Mesenteric fat pad (tissue), 1 donor: ENCODE measurements at places on chromosomes 11 and 22.

DNA sequence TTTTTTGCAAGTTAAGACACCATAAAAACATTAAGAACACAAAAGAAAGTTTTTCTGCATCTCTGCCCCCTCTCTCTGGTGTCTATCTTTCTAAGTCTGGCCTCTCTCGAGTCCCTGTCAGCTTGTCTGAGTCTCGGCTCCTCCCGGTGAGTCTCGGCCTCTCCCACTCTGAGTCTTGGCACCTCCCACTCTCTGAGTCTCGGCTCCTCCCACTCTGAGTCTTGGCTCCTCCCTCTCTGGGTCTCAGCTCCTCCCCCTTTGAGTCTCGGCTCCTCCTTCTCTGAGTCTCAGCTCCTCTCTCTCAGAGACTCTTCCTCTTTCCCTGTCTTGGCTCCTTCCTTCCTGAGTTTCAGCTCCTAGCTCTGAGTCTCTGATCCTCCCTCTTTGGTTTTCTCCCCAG, 72.5 kb upstream of the AMPD3 start:
- DNase-seq = no peak

DNA sequence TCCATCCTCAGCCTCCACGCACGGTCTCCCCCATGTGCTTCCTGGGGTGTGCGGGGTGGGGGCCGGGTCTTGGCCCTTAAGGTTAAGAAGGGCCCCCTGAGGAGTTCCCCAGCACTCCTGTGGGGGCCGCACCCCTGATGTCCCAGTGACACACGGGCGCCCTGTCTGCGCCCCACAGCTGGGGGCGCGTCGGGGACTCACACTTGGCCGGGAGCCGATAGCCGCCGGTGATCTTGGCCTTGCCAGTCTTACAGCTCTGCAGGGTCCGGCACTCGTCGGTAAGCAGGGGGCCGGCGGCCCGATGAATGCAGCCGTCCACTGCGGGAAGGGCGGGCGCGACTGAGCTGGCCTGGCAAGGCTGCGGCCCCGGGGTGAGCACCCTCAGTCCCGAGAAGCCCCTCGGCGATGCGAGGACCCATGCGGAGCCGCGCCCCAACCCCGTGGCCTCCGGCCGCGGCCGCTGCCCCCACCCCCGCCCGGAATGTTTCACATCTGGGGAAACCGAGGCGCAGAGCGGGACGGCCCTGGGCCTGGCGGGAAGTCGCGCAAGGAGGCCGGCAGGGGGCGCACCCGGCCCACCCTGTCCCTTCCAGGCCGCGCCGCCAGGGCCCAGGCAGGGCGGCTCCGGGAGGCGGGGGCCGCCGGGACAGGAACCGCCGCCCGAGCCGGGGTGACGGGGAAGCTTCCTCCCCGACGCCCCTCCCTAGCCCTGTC, 13.9 kb downstream of the OTUB1 start:
- no peak for DNase-seq

- DNase-seq = no peak
These were observed 52.1 kb downstream of the ALG9 start for GRCh38 chr11:111819161-111819828.

DNA sequence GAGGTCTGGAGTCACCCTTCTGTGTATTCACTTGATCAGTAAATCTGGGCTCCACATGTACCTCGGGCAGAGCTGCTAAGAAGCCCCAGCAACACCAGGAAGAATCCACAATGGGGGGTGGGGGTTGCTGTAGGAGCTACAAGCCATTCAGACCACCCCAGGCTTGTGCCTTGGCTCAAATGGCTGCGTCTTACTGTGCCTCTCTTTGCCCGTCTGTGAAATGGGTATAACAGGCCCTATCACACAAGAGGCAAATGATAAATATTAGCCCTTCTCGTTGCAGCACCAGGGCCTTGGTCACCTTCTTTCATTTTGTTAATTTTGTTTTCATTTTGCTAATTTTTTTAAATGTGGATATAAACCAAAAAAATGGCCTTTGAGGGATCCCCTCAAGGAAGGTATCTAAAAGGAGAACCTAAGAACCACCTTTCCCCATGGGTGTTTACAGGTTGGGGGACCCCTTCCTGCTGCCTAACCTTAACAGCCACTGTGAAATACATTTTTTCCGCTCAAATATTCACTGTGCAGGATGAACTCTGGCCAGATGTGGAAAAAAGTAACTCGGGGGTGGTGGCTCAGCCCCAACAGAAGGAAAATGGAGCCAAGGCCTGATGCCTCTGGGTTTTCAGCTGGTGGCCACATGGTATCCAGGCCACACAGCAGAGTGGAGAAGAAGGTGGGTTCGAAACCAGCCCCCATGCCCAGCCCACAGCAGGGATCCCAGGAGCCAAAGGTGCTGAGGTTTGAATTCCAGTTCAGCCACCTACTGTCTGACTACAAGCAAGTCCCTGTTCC, 284.0 kb downstream of the MN1 start:
- DNase-seq = no peak

DNA sequence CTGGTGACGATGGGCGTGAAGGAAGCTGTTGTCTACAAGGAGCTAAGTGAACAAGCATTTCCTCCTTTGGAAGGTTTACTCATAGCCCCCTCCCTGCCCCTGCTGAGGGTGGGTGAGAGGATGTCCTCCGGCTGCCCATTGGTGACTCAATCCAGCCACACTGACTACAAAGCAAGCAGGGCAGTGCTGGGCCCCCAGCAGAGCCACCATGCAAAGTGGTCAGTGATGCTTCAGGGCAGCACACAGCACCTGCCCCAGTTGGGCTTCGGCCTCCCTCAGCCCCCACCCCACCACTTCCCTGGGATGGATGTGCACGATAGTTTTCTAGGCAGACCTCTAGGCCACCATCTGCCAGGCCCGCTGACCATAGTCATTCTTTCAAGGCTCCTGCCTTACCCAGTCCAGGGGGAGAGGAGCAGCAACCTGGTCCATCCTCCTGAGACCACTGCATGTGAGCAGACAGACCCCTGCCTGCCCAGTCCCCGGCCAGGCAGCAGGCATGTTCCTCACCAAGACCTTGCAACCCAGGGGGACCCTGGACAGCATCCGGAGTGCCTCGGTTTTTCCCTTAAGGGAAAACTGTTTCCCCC, 125.1 kb downstream of the BCR start:
- peak; percentile 86 for DNase-seq

- no peak for DNase-seq
These were observed 19.5 kb downstream of the CBX7 start for GRCh38 chr22:39132871-39133524.

DNA sequence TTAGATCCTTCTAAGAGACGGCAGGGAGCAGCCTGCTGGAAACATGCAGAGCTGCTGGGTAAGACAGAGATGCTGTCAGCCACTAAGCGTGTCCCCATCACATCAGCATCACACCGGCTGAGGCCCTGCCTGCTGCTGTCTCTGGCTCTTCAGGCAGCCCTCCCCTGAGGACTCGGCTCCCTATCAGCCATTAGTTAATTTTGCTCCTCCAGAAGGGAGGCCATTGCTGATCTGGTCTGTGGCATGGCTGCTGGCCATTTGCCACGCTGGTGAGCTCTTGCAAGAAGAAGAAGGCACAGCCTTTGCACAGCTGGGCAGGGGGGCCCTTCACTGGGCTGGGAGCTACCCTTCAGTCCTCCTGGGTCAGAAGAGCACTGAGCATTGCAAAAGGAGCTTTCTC, 131.2 kb upstream of the PARVA start:
- peak; percentile 77 for DNase-seq
